ENCODE measurements at places on chromosomes 7 and 10. TPM values are rescaled to one million over a fixed set of nuclear protein-coding genes. Genes with fewer than 3 reads are reported as not detected.

- no peak for DNase-seq
- no peak overlapping the region for H3K4me3 ChIP-seq
- no peaks in the 10 kb centered on the region for H3K27me3 ChIP-seq
- no peaks in the 10 kb centered on the region for H3K36me3 ChIP-seq
Measured at GRCh38 chr10:74033702-74034101, 35.8 kb downstream of the VCL start.

DNA sequence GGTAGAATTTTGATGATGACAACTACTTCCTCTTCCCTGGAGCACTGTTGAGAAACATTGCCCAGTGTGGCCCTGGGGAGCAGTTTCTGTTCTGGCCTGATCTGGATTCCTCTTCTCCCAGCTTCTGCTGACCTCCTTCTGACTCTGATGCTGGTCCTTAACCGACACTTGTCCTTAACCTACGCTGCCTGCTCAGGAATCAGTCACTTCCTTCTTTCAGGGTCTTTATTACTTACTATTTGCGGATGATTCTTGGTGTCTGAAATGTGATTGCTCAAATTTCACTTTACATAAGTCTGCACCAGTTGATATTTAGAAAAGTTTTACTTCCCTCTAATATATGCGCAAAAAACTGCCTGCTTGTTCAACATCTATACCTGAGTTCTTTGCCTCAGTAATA, 164.1 kb downstream of the PTEN start:
- no peak for DNase-seq
- no peaks in the 10 kb centered on the region for H3K4me1 ChIP-seq
- H3K27me3 ChIP-seq, result no peaks in the 10 kb centered on the region
- H3K27ac ChIP-seq, result no peak overlapping the region
- no peaks in the 10 kb centered on the region for H3K36me3 ChIP-seq

GRCh38 chr7:107230334-107230733, 61.5 kb downstream of the HBP1 start:
- no peaks in the 10 kb centered on the region for H3K36me3 ChIP-seq
- H3K27me3 ChIP-seq, result no peaks in the 10 kb centered on the region
- DNase-seq, result no peak
- no peak overlapping the region for H3K27ac ChIP-seq
- H3K4me1 ChIP-seq, result no peaks in the 10 kb centered on the region
- no peak overlapping the region for H3K4me3 ChIP-seq

GRCh38 chr7:132472463-132473120, 103.7 kb downstream of the PLXNA4 start:
- no peak for DNase-seq
- no peaks in the 10 kb centered on the region for H3K27me3 ChIP-seq
- no peak overlapping the region for H3K4me3 ChIP-seq
- H3K4me1 ChIP-seq, result peaks cover 20% of the 10 kb centered on the region
- H3K36me3 ChIP-seq, result no peaks in the 10 kb centered on the region

GRCh38 chr7:40645197-40645596, 510.4 kb downstream of the SUGCT start:
- no peak overlapping the region for H3K27ac ChIP-seq
- no peak overlapping the region for H3K4me3 ChIP-seq
- no peaks in the 10 kb centered on the region for H3K4me1 ChIP-seq
- H3K36me3 ChIP-seq, result no peaks in the 10 kb centered on the region
- H3K27me3 ChIP-seq, result no peaks in the 10 kb centered on the region
- DNase-seq, result no peak

GRCh38 chr7:55539380-55539779, 32.9 kb downstream of the VOPP1 start:
- H3K36me3 ChIP-seq, result no peaks in the 10 kb centered on the region
- H3K4me1 ChIP-seq, result no peaks in the 10 kb centered on the region
- H3K27me3 ChIP-seq, result no peaks in the 10 kb centered on the region
- H3K4me3 ChIP-seq, result no peak overlapping the region

DNA sequence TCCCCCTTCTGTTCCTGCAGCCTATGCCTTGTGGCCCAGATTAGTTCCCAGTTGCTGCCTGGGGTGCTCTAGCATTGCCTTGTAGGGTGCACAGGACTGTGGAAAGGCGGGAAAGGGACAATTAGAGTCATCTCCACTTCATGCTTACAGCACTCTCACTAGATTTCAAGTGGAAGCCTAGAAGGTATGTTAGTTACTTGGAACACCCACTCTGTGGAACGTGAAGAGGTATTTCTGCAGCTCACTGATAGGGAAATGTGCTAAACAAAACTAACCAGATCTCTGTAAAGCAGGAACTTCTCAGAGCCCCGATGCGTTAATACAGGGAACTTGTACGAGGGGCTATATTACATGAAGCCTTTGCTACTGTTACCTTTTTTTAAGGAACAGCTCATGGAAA, 19.4 kb downstream of the STMP1 start:
- DNase-seq, result no peak
- no peaks in the 10 kb centered on the region for H3K27me3 ChIP-seq
- H3K36me3 ChIP-seq, result no peaks in the 10 kb centered on the region
- H3K27ac ChIP-seq, result no peak overlapping the region
- peaks cover 6% of the 10 kb centered on the region for H3K4me1 ChIP-seq

Gene ZNF727
- total RNA-seq, result 0.29 TPM

Gene LIPF
- total RNA-seq, result not detected

Gene FAM25G
- 10.0 TPM for total RNA-seq

Gene HECW1
- not detected for total RNA-seq
